Right forelimb (tissue), 1 donor: ENCODE measurements at places on chromosomes 16 and 17.

- no peak for DNase-seq
Observed at GRCh38 chr17:39776252-39776651, 38.5 kb downstream of the GRB7 start.

DNA sequence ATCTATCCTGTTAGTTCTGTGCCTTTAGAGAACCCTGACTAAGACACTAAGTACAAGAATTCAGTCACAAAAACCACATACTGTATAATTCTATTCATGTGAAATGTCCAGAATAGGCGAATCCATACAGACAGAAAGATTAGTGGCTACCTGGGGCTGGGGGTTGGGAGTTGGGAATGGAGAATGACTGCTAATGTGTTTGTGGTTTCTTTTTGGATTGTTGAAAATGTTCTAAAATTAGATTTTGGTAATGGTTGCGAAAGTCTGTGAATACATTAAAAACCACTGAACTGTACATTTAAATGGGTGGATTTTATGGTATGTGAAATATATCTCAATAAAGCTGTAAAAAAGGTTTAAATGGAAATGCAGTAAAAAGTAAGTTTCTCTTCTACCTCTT is 80.4 kb upstream of the AKTIP start:
- no peak for DNase-seq

- DNase-seq: no peak
Observed at GRCh38 chr16:360698-361336, 8.3 kb upstream of the AXIN1 start.

GRCh38 chr17:57195785-57196460 is 60.4 kb upstream of the MSI2 start:
- no peak for DNase-seq

DNA sequence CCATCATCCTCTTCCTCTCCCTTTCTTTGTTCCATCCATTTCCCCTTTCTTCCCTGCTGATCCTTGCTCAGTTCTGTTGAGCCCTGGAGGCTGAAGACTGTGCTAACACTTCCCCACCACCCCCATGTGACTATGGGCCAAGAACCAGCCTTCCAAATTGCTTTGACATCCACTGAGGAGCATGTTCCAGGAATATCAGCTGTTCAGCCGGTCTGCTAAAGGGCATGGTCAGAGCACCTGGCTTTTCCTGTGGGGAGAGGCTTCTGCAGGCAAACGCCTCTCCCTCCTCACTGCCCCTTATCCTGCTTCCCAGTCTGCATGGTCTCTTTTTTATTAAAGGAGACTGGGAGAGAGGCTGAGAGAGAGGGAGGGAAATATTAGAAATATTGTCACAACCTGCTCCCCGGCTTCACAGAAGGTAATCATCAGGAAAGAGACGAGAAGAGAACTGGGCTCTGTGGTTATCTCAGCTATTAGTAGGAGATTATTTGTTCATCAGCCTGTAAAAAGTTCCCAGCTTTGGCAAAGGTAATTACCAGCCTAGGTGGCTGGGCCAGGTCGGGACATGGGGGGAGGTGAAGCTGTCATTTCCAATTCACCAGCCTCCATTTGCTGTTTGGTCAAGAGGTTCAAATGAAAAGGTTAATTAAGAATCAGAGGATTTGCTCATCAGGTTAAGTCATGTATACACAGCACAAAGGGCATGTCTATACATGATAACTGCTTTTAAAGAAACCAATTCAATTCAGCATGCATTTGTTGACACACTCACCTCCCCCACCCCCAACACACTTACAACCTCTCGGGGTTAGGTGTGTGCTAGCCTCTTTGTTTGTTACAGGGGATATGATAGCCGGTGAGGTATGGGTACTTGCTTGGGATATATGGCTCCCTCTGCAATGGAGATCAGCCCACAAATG is 83.7 kb upstream of the CRHR1 start:
- no peak for DNase-seq

DNA sequence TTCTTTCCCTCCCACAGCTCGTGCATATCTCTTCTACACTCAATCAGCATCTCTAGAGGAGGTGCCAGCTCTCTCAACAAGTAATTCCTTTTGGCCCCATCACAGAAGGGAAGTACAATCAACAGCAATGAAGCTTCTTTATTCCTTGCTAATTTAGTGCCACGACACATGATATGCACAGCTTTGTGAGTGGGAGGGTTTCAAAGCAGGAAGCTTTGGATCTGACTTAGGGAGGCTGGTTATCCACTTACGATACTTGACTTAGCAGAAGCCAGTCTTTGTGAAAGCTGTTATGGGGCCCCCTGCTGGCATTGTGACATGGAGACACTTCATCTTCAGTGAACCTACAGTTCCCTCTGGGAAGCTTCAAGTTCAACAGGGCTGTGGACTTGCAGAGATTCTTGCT is 81.0 kb downstream of the TMEM100 start:
- peak; percentile 71 for DNase-seq

DNA sequence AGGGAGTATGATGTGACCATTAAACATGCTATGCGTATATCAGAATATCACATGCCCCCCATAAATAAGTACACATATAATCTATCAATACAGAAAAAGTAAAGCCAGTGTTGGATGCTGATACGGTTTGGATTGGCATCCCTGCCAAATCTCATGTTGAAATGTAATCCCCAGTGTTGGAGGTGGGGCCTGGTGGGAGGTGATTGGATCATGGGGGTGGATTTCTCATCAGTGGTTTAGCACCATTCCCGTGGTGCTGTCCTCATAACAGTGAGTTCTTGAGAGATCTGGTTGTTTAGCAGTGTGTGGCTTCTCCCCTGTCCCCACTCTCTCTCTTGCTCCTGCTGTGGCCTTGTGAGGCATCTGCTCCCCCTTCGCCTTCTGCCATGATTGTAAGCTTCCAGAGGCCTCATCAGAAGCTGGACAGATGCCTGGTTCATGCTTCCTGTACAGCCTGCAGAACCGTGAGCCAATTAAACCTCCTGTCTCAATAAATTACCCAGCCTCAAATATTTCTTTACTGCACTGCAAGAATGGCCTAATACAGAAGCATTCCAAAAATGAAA is 88.9 kb downstream of the AATF start:
- no peak for DNase-seq
